ENCODE measurements at places on chromosomes 6 and 20.

GRCh38 chr20:48154040-48154765 lies 368.9 kb upstream of the SULF2 start:
- no peak for DNase-seq

DNA sequence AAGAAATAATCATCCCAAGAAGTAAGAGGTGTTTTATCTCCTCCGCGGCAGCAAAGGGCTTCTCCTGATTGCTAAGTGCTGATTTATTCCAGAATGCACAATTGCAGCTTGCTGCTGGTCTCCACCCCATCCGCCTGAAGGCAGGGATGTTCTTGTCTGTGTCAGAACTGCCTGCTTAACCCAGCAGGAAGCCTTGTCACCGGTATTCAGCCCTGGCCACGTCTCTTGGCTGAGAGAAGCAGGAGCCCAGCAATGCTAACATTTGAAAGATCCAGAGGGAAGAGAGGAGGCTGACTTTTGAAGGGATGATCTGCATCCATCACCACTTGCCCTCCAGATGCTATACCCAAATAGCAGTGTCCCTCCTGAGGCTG lies 4.2 kb downstream of the SCML4 start:
- no peak for DNase-seq

DNA sequence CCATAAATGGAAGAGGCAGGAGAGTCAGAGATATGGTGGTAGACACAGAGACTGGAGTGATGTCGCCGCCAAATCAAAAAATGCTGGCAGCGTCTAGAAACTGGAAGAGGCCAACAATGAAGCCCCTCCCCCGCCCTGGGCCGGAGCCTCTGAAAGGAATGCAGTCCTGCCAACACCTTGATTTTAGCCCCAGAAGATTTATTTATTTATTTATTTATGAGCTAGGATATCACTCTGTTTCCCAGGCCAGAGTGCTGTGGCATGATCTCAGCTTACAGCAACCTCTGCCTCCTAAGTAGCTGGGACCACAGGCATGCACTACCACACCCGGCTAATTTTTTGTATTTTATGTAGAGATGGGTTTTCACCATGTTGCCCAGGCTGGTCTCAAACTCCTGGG lies 82.6 kb upstream of the CCDC167 start:
- DNase-seq = no peak

DNA sequence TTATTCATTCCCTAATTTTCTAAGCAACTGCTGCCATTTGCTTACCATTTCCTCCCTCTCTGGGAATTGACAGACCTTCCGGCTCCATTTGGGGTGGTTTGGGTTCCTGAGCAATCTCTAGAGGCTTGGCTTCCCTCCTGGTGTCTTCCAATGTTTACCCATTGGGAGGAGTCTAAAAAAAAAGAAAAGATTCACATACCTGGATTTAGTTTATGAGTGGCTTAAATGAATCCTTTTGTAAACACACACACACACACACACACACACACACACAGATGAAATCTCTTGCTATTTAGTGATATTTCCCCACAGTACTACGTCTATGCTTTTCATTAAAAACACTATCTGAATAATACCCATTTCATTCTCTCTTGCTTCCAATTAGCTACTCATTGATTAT lies 48.3 kb upstream of the TRAF3IP2 start:
- DNase-seq = no peak

DNA sequence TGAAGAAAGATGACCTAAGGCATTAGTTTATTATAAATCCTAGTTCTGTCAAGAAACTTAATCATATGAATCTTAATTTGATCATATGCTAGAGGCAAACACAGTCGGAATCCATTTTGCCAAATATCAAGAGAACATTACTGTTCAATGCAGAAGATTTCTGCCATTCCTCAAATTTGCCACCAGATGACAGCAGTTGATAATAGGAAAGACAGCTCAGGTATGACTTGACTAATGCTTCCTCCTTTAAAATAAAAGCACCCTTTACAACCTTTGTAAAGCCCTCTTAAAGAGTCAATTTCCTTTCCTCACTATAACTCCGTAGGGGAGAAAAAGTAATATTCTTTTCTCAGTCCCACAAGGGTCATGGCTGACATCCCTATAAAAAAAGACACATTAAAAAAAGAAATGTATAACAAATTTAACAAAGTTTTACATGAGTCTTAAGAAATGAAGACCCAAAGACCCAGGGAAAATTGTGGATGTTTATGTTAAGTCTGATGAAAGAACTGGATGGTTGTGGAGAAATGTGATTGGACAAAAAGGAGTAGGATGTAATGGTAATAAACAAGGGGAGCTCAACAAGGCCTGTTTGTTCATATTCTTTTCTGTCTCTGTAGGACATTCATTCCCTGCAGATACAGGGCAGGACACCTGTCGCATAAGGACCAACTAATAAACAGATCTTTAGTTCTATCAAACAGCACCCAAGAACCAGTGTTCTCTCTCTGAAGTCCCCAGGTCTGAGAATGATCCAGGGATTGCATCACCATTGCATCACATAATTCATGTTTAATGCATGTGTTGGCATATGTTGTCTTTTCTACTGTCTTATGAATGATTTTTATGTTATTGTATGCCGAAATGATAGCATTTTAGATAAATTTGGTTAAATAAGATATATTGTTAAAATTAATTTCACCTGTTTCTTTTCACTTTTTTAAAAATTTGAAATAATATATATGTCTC lies 23.0 kb upstream of the IL17A start:
- DNase-seq = peak; percentile 65

Measured in A673 (cell line).